CD8-positive, alpha-beta memory T cell (primary cell): ENCODE measurements at places on chromosomes 6 and 20. TPM values are rescaled to one million over a fixed set of nuclear protein-coding genes. Genes with fewer than 3 reads are reported as not detected.

GRCh38 chr6:144602523-144603180 lies 317.5 kb downstream of the UTRN start:
- no peak overlapping the region for H3K27ac ChIP-seq
- no peak overlapping the region for H3K4me3 ChIP-seq
- H3K27me3 ChIP-seq, result no peaks in the 10 kb centered on the region
- H3K4me1 ChIP-seq, result peaks cover 12% of the 10 kb centered on the region
- no peak for DNase-seq

GRCh38 chr20:13423472-13424173 lies 202.5 kb downstream of the ISM1 start:
- no peak for DNase-seq
- no peaks in the 10 kb centered on the region for H3K27me3 ChIP-seq
- H3K4me3 ChIP-seq, result no peak overlapping the region
- H3K36me3 ChIP-seq, result no peaks in the 10 kb centered on the region
- H3K27ac ChIP-seq, result no peak overlapping the region

DNA sequence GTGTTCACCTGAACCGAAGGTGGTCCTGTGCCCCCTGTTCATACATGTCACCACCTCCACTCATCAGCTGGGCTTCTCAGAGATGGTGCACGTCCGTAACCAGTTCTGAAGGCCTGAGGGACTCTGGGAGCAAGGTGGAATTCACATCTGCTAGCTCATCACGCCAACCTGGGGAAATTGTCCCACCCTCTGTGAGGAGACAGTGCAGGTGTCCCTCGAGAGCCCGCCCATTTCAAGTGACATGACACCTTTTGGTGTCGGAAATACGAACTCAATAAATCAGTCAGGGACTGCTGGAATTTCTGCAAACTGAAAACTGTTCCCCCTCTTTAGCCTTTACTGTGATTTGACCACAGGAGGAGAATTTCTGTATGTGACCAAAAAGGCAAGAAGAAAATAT lies 99.4 kb downstream of the SYNDIG1 start:
- no peaks in the 10 kb centered on the region for H3K27me3 ChIP-seq
- no peak for DNase-seq
- no peak overlapping the region for H3K4me3 ChIP-seq
- no peak overlapping the region for H3K27ac ChIP-seq
- H3K36me3 ChIP-seq, result no peaks in the 10 kb centered on the region

GRCh38 chr6:11296449-11297375 lies 64.2 kb upstream of the NEDD9 start:
- no peaks in the 10 kb centered on the region for H3K4me1 ChIP-seq
- no peaks in the 10 kb centered on the region for H3K27me3 ChIP-seq
- no peaks in the 10 kb centered on the region for H3K36me3 ChIP-seq
- H3K4me3 ChIP-seq, result no peak overlapping the region

GRCh38 chr6:91149956-91150705 lies 563.3 kb upstream of the MAP3K7 start:
- H3K36me3 ChIP-seq, result no peaks in the 10 kb centered on the region
- no peak overlapping the region for H3K27ac ChIP-seq

GRCh38 chr6:164502833-164503232 lies 806.6 kb downstream of the C6orf118 start:
- no peak overlapping the region for H3K27ac ChIP-seq
- no peaks in the 10 kb centered on the region for H3K4me1 ChIP-seq
- H3K36me3 ChIP-seq, result no peaks in the 10 kb centered on the region
- H3K27me3 ChIP-seq, result no peaks in the 10 kb centered on the region

- no peaks in the 10 kb centered on the region for H3K27me3 ChIP-seq
- DNase-seq, result no peak
- H3K36me3 ChIP-seq, result no peaks in the 10 kb centered on the region
- H3K27ac ChIP-seq, result no peak overlapping the region
- no peak overlapping the region for H3K4me3 ChIP-seq
Observed at GRCh38 chr20:62742979-62743776, 34.5 kb downstream of the NTSR1 start.

The ME1 gene
- total RNA-seq, result 0.50 TPM

The ERVFRD-1 gene
- total RNA-seq, result not detected

The CPNE5 gene
- total RNA-seq, result 0.59 TPM

The RCAN2 gene
- total RNA-seq, result 0.49 TPM

The SYNDIG1 gene
- total RNA-seq, result not detected

The SLC22A23 gene
- total RNA-seq, result 0.39 TPM
